GM13977 (cell line): ENCODE measurements at places on chromosomes 1 and 21.

DNA sequence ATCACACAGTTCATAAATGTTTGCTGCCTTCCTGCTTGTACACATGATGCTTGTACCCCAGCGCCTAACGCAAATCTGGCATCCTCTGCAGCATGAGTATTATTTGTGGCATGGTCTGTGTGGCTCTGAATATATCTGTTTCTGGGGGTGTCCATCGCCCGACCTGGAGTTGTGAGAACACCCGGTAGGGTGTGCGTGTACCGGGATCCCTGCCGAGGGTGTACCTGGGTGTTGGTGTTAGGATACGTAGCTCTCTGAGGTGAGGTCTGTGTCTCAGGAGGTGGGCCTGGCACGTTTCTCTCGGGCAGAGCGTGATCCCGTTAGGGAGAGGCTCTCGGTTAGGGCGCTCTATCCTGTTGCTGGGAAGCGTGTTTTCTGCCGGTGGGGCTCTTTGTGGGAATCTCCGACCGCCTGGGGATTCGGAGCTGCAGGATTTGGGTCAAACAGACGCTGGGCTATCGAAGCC, 10.4 kb upstream of the CDC20 start:
- DNase-seq, result no peak

GRCh38 chr1:212700223-212700891, 717 bp upstream of the BATF3 start:
- peak; percentile 73 for DNase-seq

- DNase-seq, result no peak
These were observed 49.5 kb downstream of the CHD1L start for GRCh38 chr1:147292012-147292411.

DNA sequence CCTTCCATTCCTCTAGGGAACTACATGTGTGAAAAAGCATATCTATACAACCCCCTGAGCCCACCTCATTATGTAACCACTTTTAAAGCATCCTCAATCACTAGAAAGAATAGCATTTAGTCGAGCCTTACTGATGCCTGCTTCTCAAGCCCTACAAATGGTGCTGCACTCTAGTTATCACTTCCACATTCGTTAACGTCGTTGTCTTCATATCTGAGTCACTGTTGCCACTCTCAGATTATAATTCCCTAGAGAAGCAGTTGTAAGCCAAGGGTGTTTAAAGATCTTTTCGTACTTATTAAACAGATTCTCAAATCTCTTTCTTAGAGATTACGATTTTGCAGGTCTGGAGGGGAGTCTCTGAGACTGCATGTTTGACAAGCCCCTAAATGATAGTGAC, 16.5 kb downstream of the ATP1B1 start:
- DNase-seq, result peak; percentile 29

DNA sequence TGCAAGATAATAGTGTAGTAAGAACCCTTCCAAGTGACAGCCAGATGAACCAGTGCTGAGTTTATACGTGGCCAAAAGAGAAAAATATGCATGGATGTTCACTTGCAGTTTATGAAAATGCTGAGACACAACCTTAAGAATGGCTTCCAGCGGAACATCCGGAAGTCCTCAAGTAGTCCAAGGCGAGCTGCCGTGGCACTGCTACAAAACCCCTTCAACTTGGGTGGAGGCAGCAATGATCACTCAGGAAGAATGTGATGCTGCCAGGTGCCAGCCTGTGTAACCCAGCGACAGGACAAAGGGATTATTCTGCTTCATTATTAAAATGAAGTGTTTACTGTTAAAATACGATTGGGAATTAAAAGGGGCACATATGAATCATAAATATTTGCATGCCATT, 179.6 kb downstream of the RUNX1 start:
- no peak for DNase-seq
